Stimulated activated CD8-positive, alpha-beta memory T cell treated with anti-CD3 and anti-CD28 coated beads, Interleukin-4, amount 100 ng/mL, for 4 hours (primary cell): ENCODE measurements at places on chromosomes 5 and 9.

GRCh38 chr5:74816875-74817274, 49.3 kb downstream of the FAM169A start:
- no peak for DNase-seq

DNA sequence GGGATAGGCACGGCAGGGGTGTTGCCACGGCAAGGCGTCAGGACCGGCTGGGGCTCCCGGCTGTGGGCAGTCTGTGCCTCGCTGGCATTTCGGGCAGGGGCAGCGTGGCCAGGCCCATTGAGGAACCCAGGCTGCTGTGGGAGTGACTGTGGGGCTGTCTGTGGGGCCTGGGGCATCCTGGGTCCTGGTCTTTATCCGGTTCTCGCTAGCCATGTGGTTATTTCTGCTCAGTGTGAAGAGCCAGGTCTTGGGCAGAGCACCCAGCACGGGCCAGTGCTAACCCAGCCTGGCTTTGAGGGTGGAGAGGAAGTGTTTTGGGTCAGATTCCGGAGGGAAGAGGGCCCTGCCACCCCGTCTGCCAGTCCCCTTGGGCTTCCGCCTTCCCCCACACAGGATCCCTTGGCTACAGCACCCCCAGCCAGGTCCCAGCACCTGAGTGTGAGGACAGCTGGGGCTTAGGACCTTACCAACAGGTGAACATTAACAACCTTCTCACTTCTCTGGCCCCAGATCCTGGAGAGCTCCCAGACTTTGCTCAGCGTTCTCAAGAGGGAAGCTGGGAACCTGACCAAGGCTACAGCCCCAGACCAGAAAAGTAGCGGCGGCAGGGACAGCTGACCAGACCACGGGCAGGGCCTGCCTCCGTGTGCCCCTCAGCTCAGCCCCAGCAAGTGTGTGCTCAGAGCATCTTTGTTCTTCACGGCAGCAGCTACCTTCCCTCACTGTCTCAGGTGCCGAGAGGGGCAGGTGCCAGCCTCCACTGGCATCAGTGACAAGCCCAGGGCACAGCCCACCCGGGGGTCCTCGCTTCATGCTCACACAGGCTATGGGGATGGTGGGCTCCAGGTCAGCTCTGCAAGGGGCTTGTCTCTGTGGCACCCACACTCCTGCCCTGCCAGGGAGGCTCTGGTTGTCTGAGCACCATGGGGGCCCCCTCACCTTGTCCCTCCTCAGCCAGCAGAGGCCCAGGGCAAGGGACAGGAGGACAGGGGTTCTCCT, 1.1 kb downstream of the SSNA1 start:
- no peak for DNase-seq

DNA sequence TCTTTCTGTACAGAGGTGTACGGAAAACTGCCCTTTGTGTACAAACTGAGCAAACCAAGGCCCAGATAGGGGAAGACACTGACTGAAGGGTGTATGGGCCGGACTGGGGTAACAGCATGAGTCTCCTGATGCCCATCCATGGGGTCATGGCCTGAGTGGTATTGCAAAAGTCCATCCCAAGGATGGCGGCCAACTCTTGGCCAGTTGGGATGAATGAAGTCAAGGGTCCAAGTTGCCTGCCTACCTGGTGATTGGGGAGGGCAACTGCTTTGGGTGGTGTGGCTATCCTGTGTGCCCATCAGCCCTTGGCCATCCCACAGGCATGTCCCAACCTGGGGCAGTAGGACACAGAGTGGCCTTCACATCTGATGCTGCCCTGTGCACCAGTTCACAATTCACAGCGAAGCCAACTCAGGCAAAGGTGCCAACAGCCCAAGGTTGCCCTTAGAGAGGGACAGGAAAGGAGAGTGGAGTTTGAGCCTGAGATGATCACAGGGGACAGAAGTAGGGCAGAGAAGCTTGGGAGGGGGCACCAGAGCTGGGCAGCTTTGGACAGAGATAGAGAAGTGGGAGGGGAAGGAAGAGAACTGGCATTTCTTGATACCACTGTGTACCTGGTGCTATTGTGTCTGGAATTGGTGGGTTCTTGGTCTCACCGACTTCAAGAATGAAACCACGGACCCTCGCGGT, 46.6 kb downstream of the COL15A1 start:
- no peak for DNase-seq

GRCh38 chr5:132327252-132327955, 33.2 kb downstream of the SLC22A4 start:
- DNase-seq: no peak

GRCh38 chr5:35440409-35440808, 177.3 kb upstream of the SPEF2 start:
- no peak for DNase-seq

- no peak for DNase-seq
These were observed 150.8 kb downstream of the MTRR start for GRCh38 chr5:8019719-8020218.

- no peak for DNase-seq
These were observed 125.9 kb downstream of the EHMT1 start for GRCh38 chr9:137744632-137745183.

DNA sequence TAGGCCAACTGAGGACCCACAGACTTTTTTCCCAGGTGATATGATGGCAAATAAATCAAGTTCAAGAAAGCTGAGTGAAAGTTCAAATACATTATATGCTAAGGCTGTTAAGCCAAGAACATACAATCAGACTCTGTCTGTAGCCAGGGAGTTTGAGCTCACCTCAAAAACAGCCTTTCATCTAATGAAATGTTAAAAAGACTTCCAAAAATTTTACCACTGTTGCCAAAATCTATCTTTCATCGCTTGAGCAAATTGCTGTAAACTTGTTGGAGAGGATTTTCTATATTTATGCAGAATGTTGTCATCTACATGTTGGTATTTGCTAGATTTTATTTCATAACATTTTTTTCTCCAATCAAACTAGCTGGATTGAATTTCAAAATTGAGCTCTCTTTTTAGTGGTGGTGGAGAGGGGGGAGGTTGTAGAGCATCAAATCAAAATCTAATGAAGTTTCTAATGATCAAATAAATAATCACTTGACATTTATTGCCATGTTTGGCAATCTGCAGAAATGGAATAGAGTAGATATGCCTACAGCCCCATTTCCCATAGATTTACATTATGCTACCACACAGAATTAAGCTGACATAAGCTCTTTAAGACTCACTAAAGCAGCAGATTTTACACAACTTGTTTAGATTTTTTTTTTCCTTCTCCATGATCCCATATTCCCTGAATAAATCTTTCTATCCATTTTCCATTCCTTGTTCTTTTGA, 828.9 kb upstream of the ZNF608 start:
- no peak for DNase-seq

DNA sequence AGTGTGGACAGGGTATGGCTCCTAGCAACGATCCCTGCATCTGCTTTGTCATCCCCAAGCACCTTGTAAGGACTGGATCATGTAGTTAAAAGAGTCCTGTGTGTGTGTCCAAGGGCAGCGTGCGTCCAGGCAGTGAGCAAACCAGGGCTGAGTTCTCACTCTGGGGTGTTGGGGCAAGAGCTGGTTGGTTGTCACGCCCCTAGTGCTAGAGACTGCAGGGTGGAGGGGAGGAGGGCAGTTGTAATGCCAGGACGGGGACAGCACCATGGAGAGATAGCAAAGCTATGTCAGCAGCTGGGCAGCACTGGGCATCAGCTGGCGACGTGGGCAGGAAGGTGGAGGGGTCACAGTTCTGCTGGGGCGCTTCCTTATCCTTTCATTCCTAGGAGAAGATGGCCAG, 100.8 kb downstream of the ZNF618 start:
- DNase-seq: no peak

- DNase-seq: no peak
These were observed 113.0 kb upstream of the PCA3 start for GRCh38 chr9:76651119-76651705.

GRCh38 chr5:32297181-32298058, 15.3 kb downstream of the MTMR12 start:
- no peak for DNase-seq
